ENCODE measurements at places on chromosomes 2 and 18.

DNA sequence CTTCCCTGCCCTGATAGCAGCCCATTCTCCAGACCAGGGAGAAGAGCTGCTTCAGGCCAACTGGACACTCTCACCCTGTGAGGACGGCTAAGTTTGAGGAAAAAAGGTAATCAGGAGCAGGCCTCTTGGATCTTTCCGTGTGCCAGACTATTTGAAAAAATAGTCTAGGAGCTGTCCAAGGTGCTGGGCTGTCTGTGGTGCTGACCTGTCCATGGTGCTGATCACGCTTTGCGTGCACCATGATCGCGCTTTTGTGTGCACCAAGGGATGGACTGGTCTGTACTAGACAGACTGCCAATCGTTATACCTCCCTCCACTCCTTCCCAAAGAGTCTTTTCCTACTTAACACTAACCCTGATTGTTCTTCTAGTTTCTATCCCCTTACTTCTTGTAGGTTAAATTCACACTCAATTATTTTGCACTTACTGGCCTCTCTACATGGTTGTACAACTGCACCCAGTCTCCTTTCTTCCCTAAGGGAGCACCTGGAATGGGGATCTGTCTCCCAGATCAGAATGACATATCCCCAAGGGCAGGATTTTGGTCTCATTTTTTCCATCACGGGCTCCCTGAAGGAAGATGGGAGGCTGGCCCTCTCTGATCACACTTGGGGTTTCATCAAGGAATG is 295.4 kb downstream of the CELF4 start:
- no peak for DNase-seq

- no peak for DNase-seq
These were observed 29.6 kb downstream of the OLA1 start for GRCh38 chr2:174218773-174219172.

- no peak for DNase-seq
These were observed 951.9 kb downstream of the TSN start for GRCh38 chr2:122707224-122707824.

- no peak for DNase-seq
These were observed 138.9 kb downstream of the PMAIP1 start for GRCh38 chr18:60038731-60039130.
